Dorsolateral prefrontal cortex (tissue), 122 donors: ENCODE measurements at places on chromosomes 7 and 10. TPM values are rescaled to one million over a fixed set of nuclear protein-coding genes. Genes with fewer than 3 reads are reported as not detected.

Gene HHEX
- total RNA-seq = 2.0 TPM

Gene ATP6V0A4
- total RNA-seq = 0.25 TPM

DNA sequence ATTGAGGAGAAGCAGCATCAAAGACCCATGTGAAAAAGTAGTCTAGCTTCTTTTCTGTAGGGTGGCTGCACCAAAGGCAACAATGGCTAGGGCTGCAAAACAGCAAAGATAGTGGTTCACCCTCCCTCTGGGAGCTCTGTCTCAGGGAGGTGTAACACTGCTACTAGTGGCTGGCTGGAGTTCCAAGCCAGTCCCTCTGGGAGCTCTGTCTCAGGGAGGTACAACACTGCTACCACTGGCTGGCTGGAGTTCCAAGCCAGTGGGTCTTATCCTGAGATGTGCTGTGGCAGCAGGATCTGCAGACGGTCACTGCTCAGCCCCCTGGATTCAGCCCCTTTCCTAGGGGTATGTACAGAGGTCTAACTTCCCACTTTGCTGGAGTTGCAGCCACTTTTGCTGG is 37.9 kb upstream of the TMEM140 start:
- DNase-seq = no peak

GRCh38 chr10:124347956-124348355 is 70.8 kb downstream of the OAT start:
- no peak for DNase-seq

DNA sequence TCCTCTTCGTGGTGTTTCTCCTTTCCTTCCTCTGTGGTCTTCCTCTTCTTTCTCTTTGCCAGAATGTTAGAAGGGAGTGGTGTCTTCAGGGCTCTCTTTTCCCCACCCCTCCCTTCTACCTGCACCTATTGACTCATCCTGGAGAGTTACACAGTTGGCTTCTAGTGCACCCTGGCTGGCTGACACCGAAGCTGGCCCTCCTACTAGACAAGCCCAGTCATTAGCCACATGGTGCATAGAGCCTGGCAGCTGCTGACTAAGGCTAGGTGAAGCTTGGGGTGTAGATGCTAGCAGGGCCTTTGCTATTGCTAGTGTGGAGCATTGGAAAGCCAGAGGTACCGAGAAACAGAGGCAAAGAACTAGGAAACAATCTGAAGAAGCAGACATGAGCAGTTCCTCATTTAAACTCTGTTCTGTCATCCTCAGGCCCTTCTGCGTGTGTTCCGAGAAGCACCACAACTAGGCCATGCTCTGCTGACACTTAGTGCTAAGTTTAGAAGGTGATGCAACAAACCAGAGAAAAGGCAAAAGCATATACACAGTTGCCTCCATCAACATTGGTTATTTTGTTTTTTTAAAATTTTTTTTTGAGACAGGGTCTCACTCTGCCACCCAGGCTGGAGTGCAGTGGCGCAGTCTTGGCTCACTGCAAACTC is 213.9 kb downstream of the BAMBI start:
- no peak for DNase-seq
